NCI-H146 (cell line): ENCODE measurements at places on chromosomes 12 and 14.

GRCh38 chr14:24634158-24634557 is at the start of gene GZMB:
GZMB (minus strand) TSS chr14:24634190; CDS start chr14:24634160, 30 bp downstream.
- no peak for DNase-seq

DNA sequence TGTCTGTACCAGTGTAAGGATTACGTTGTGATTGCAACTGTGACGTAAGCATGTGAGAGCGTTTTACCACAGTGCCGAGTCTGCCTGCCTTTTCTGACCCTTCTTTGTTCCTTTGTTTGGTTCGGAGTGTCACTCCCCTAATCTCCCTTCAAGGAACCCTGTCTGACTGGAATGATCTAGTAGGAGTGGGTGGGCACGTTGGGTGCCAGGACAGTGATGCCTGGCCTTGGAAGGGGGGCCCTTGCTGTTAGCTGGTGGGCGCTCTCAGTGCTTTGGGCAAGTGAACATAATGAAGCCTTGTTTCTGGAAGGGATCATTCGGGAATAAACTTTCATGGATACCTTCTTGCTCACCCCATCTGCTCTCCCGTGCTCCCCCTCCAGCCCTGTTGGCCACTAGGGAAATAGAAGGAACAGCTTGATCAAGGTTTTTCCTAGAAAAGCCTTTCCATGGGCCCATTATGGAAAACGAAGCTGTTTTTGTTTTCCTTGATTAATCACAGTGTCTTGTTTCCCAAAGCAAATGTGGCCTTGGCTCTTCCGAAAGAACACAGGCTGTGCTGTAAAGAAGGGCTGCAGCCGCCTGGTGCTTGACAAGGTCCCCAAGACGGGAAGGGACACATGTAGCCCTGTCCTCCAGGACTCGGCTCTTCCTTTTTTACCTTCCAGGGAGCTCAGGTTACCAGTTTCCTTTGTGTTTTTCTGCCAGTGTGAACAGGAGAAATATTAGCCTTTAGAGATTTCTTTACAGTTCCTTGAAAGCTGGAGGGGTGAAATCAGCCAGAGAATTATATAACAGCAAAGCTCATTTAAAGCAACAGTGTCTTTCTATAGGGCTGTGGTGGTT is 215.5 kb downstream of the CRADD start:
- DNase-seq: peak; percentile 23

DNA sequence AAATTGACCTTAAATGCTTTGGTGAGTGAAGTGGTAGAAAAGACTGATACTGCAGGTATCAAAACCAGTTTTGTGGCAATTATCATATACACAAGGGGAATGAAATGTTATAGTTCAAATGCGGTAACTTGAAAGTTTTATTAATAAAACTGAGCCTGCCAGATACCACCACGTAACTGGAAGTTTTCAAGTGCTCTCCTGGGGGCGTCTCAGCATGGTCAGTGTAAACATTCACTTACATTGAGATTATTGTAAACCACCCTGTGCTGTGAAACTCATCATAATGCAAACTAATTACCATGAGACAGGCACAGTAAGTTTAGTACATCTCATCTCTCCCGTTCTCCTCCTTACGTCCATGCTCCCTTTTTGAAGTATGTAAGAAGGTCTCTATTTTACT is 280.7 kb upstream of the FAR2 start:
- DNase-seq: no peak

DNA sequence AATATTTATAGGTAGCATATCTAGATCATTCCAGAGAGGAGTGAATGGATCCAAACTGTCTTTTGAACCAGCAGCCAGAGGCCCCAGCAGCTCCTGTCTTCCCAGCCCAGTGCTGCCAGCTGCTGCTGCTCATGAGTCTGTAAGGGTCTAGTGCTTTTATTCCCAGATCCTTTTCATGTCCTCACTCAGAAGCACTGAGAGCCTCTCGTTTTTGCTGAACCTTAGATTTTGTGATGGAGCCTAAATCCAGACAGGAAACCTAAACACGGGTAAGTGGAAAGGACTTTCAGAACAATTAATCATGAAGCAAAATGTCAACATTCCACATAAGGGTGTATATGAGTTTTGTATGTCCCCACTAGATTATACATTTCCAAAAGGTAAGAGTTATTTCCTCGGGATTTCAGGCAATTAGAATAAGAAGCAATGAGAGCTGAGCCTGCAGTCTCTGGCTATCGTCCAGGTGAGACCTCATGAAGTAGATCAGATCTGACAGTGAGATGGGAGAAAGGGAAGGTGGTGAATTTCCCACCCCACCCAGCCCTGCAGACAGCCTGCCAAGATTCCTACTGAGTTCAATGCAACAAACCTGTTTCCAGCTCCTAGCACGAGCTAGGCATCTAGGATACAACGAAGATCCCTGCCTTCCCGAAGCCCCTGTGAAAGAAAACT is 84.4 kb downstream of the NINJ2 start:
- no peak for DNase-seq

DNA sequence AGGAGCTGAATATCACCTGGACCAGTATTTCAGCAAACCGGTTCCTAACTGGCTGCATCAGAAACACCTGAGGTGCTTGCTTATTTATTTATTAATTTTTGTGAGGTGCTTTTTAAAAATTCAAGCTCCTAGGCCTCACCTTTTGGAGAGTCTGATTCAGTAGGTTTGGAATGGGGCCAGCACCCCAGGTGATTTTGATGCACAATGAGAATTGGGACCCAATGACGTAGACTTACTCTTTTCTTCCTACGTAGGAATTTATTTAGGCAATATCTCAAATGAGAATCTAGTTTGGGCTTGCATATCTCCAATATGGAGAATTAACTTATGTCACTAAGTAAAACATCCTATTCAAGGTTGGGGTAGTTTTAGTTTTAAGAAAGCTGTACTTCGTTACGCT is 7.3 kb downstream of the YEATS4 start:
- no peak for DNase-seq

DNA sequence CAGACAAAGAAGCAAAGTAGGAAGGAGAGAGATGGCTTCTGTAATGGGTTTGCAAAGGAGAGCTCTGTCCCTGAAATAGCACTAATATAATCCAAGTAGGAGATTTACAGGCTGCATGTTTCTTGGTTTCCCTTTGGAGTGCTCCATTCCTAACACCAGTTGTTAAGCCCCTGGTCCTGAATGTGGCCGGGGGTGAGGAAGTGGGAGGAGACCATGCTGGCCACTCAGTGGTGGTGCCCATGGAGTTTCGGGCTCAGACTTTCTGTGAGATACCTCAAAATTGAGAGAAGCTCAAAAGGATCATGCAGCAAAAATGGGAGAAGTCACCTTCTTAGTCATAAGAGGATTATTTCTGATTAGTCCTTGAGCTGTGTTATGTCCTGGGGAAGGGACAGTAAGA is 88.5 kb downstream of the DAD1 start:
- no peak for DNase-seq

GRCh38 chr14:105882626-105883025 is 356.2 kb downstream of the TMEM121 start:
- no peak for DNase-seq

DNA sequence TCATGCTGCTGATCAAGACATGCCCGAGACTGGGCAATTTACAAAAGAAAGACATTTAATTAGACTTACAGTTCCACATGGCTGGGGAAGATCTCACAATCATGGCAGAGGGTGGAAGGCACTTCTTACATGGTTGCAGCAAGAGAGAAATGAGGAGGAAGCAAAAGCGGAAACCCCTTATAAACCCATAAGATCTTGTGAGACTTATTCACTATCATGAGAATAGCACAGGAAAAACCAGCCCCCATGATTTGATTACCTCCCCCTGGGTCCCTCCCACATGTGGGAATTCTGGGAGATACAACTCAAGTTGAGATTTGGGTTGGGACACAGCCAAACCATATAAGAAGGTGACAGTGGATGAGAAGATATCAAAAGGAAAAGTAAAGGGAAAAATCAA is 78.4 kb downstream of the CATSPERB start:
- DNase-seq: no peak

- DNase-seq: no peak
Measured at GRCh38 chr14:39875028-39875427, 442.8 kb upstream of the FBXO33 start.

DNA sequence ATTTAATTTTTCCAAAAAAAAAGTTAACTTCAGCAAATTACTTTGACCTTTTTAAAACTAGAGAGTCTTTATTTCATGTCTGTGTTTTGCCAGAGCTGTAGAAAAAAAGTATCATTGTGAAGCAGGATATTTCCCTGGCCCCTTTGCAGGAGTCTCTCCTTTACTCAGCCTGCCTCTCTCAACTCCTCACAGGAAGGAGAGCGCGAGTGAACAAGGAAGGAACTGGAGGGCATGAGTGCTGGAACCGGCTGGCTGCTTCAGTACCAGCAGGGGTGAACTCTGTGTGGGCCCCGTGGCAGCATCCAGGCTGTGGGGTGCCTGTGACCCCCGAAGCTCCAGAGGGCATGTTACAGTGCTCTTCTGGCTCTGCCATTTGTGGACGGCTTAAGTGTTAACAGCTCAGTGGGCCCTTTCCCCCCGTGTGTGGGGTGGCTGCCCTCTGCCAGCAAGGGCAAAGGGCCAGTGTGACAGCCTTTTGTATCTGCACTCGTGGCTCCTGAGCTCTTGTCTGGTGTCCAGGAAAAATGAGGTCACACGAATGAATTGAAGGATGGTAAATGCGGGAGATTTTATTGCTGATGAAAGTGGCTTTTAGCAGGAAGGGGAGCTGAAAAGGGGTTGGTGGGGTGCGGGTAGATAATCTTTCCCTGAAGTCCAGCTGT is 76.6 kb upstream of the KCNH3 start:
- no peak for DNase-seq

GRCh38 chr12:13433768-13434167 is 237.2 kb downstream of the EMP1 start:
- no peak for DNase-seq

- DNase-seq: no peak
Measured at GRCh38 chr12:114580306-114580705, 103.7 kb downstream of the TBX3 start.
